Heart right ventricle (tissue), 16 donors: ENCODE measurements at places on chromosomes 12 and 14. TPM values are rescaled to one million over a fixed set of nuclear protein-coding genes. Genes with fewer than 3 reads are reported as not detected.
A peak's percentile ranks its signal among the peaks of the same experiment; 100 is the strongest.

The CEBPE gene
- total RNA-seq, result not detected

The EXOC3L4 gene
- total RNA-seq, result not detected

The LTBP2 gene
- total RNA-seq, result 19.1 TPM

The TMEM233 gene
- 0.92 TPM for total RNA-seq

The SERPINA3 gene
- total RNA-seq, result 73.9 TPM

The CLEC9A gene
- total RNA-seq, result 0.15 TPM

The SPIC gene
- 0.88 TPM for total RNA-seq

The FOXA1 gene
- total RNA-seq, result not detected

- no peak for DNase-seq
- H3K4me1 ChIP-seq, result peaks cover 19% of the 10 kb centered on the region
- H3K36me3 ChIP-seq, result no peaks in the 10 kb centered on the region
- no peaks in the 10 kb centered on the region for H3K27me3 ChIP-seq
- H3K27ac ChIP-seq, result no peak overlapping the region
Measured at GRCh38 chr12:53578783-53579182, 47.4 kb downstream of the ATF7 start.

- no peak for DNase-seq
- peaks cover 8% of the 10 kb centered on the region for H3K4me1 ChIP-seq
- H3K4me3 ChIP-seq, result no peak overlapping the region
- no peaks in the 10 kb centered on the region for H3K36me3 ChIP-seq
Measured at GRCh38 chr14:61619494-61619893, 75.8 kb upstream of the HIF1A start.

- H3K4me1 ChIP-seq, result no peaks in the 10 kb centered on the region
- H3K36me3 ChIP-seq, result no peaks in the 10 kb centered on the region
- DNase-seq, result peak; percentile 14
- no peak overlapping the region for H3K4me3 ChIP-seq
Measured at GRCh38 chr12:121391619-121392324, 8.1 kb upstream of the RNF34 start.

GRCh38 chr12:47848853-47849252 lies 29.1 kb upstream of the HDAC7 start:
- H3K4me1 ChIP-seq, result no peaks in the 10 kb centered on the region
- no peak overlapping the region for H3K4me3 ChIP-seq
- no peak for DNase-seq
- H3K27me3 ChIP-seq, result no peaks in the 10 kb centered on the region

GRCh38 chr14:22423958-22424357 lies 165.1 kb downstream of the DAD1 start:
- H3K4me3 ChIP-seq, result no peak overlapping the region
- no peaks in the 10 kb centered on the region for H3K27me3 ChIP-seq
- DNase-seq, result no peak
- peaks cover 6% of the 10 kb centered on the region for H3K4me1 ChIP-seq
- H3K27ac ChIP-seq, result no peak overlapping the region

DNA sequence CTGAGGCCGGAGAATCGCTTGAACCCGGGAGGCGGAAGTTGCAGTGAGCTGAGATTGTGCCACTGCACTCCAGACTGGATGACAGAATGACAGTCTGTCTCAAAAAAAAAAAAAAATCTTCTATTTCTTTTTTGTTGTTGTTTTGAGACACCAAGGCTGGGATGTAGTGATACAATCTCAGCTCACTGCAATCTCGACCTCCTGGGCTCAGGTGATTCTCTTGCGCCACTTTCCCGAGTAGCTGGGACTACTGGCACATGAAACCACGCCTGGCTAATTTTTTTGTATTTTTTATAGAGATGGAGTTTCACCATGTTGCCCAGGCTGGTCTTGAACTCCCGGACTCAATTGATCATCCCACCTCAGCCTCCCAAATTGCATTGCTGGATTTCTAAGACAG lies 7.3 kb upstream of the SNRNP35 start:
- H3K36me3 ChIP-seq, result no peaks in the 10 kb centered on the region
- peaks cover 4% of the 10 kb centered on the region for H3K4me1 ChIP-seq
- no peaks in the 10 kb centered on the region for H3K27me3 ChIP-seq
- no peak for DNase-seq
- no peak overlapping the region for H3K27ac ChIP-seq
- H3K4me3 ChIP-seq, result no peak overlapping the region

DNA sequence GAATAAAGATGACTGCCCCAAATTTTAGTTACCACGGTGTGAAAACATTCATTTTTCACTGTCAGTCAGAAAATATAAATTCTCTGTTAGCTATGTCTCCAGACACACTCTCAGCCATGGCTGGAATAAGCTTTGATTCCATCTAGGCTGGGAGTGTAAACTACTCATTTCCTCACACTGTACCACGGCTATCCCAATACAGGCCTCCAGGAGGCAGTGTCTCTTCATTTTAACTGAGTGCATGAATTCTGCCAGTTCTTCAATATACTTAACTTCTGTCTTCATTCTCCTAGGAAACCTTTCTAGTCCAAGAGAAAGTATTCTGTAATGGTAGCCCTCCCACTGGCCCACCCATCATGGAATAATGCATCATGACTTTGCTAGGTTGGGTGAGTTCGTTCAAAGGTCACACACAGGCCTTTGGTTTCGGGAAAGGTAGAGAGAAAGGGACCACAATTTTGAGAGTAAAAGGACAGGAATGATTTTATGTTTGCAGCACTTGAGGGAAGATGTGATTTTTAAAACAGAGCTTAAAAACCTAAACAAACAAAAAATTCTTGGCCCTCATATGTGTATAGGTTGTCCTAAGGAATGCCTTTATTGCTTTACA lies 381.1 kb downstream of the SEC23A start:
- peak; percentile 14 for DNase-seq
- no peaks in the 10 kb centered on the region for H3K36me3 ChIP-seq
- H3K27ac ChIP-seq, result no peak overlapping the region
- no peaks in the 10 kb centered on the region for H3K27me3 ChIP-seq
- H3K4me3 ChIP-seq, result no peak overlapping the region
- H3K4me1 ChIP-seq, result peaks cover 10% of the 10 kb centered on the region

DNA sequence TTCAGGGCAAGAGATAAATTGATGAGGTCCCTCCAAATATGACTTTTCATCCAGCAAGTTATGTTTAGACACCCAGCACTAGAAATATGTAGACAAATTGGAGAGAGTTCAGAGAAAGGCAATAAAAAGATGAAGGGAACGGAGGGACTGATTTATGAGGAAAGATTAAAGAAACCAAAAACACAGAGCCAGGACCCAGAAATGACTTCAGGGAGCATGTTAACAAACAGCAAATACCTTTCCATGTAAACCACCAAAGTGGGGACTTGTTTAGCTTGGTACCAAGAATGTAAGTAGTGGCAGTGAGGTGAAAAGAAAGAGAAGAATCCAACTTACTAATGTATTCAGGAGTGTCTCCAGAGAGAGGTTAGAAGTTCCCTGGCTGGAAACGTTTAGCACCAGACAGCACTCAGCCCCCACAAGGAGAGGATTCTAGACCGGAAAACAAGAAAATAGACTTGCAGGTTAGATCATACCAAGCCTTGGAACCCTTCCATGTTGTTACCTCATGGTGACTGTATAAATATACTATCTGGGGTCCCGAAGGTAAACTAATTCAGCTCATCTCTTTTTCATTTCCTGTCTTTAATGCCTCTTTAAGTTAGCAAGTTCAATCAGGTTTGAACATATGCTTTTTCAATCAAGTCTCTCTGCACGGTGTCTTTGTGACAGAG lies 79.2 kb downstream of the TBC1D30 start:
- H3K36me3 ChIP-seq, result no peaks in the 10 kb centered on the region
- H3K27ac ChIP-seq, result no peak overlapping the region
- no peak for DNase-seq
- H3K27me3 ChIP-seq, result no peaks in the 10 kb centered on the region

GRCh38 chr12:130281153-130281799 lies 56.4 kb upstream of the PIWIL1 start:
- H3K36me3 ChIP-seq, result no peaks in the 10 kb centered on the region
- DNase-seq, result no peak
- H3K4me3 ChIP-seq, result no peak overlapping the region
- no peaks in the 10 kb centered on the region for H3K4me1 ChIP-seq
- peaks cover 20% of the 10 kb centered on the region for H3K27me3 ChIP-seq
- no peak overlapping the region for H3K27ac ChIP-seq

- H3K27ac ChIP-seq, result no peak overlapping the region
- no peaks in the 10 kb centered on the region for H3K36me3 ChIP-seq
Measured at GRCh38 chr12:1869145-1869544, 48.8 kb downstream of the LRTM2 start.

DNA sequence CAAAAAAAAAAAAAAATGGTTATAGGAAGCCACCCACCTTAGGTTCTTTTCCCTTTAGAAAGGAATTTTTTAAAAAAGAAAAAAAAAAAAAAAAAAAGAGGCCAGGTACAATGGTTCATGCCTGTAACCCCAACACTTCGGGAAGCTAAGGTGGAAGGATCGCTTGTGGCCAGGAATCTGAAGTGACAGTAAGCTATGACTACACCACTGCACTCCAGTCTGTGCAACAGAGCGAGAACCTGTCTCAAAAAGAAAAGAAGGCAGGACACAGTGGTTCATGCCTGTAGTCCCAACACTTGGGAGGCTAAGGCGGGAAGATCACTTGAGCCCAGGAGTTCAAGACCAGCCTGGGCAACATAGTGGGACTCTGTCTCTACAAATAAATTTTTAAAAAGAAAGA lies 36.0 kb downstream of the SPTLC2 start:
- peaks cover 5% of the 10 kb centered on the region for H3K4me1 ChIP-seq
- no peak for DNase-seq
- H3K4me3 ChIP-seq, result peak overlapping the region; percentile 27
- H3K27me3 ChIP-seq, result no peaks in the 10 kb centered on the region
- H3K36me3 ChIP-seq, result no peaks in the 10 kb centered on the region

DNA sequence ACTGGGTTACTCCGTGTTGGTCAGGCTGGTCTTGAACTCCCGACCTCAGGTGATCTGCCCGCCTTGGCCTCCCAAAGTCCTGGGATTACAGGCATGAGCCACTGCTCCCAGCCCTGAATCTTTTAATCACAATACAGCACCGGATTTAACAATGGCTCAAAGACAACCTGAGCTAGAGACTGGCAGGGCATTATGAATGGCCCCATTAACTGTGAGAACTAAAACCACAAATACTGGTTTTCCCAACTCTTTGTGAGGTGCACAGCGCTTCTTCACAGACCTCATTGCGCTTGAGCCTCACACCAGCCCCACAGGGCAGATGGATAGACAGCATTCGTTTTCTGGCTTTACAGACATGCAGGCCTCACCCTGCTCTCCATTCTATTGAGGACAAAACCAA lies 107.0 kb upstream of the FKBP4 start:
- no peaks in the 10 kb centered on the region for H3K27me3 ChIP-seq
- H3K27ac ChIP-seq, result no peak overlapping the region
- no peak overlapping the region for H3K4me3 ChIP-seq
- H3K4me1 ChIP-seq, result peaks cover 7% of the 10 kb centered on the region
- peaks cover 67% of the 10 kb centered on the region for H3K36me3 ChIP-seq
- no peak for DNase-seq

- no peaks in the 10 kb centered on the region for H3K27me3 ChIP-seq
- DNase-seq, result no peak
- H3K36me3 ChIP-seq, result no peaks in the 10 kb centered on the region
- peaks cover 19% of the 10 kb centered on the region for H3K4me1 ChIP-seq
- H3K27ac ChIP-seq, result no peak overlapping the region
Measured at GRCh38 chr14:70640938-70641547, 673 bp upstream of the TTC9 start.

DNA sequence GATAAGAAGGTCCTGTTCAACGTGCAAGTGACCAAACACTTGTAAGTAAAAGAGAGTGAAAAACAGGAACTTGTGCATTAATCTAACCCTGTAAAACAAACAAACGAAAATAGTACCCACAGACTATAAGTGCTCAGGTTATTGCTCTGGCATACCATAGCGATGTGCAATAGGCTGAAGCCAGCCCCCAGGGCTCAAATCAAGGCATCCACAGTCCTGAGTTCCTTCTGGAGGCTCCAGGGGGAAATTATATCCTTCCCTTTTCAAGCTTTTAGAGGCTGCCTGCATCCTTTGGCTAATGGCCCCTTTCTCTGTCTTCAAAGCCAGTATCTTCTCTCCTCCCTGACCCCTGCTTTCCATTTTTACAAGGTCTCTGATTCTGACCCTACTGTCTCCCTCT lies 8.1 kb upstream of the CMAS start:
- no peaks in the 10 kb centered on the region for H3K27me3 ChIP-seq
- H3K27ac ChIP-seq, result no peak overlapping the region
- H3K4me1 ChIP-seq, result no peaks in the 10 kb centered on the region
- H3K4me3 ChIP-seq, result no peak overlapping the region

- no peak for DNase-seq
- H3K27me3 ChIP-seq, result no peaks in the 10 kb centered on the region
- no peaks in the 10 kb centered on the region for H3K36me3 ChIP-seq
- H3K4me3 ChIP-seq, result no peak overlapping the region
- no peak overlapping the region for H3K27ac ChIP-seq
Measured at GRCh38 chr12:74770552-74770951, 232.9 kb downstream of the ATXN7L3B start.
